ENCODE measurements at places on chromosomes 1 and 21.

- no peak for DNase-seq
Observed at GRCh38 chr1:38962113-38962512, 20.5 kb upstream of the RHBDL2 start.

DNA sequence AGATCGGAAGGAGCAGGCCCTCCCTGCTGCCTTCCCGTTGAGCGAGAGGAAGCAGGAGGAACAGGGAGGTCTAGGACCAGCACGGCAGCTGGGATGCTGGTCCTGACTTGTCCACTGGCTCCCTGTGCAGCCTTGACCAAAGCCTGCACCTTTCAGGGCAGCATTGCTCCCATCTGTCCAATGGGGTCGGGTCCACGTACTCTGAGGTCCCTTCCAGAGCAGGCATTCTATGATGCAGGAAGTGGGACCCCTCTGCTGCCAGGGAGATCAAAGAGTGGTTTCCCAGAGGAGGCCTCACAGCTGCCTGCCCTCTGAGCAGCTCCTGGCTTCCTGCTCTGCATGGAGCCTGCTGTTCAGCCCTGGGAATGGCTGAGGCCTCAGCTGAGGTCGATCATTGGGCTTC lies 21.7 kb upstream of the ZNF362 start:
- DNase-seq: no peak

DNA sequence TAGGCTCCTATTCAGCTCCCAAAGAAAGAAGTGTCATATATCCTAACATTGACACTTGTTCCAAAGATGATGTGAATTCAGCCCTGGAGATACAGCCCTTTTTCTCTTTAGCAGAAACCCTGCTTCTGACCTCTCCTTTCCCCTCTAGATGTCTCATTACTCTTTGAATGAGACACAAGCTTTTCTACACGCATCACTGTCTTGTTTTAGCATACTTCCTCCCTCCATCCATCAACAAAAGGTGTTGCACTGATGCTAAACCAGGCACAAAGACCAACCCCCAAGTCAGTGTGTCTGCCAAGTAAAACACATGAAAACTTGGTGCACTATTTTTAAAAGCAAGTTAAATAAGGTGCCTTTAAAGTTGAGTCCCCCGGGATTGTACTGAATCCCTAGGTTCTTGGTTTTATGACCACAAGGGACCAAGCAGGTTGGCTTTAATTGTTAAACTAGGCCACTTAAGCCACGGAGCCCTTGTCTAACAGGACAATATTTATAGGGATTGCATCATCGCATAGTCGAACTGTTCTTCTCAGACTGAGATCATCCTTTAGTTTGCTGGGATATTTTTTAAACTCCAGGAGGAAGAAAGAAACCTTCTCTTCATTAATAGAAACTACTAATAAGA lies 101.0 kb upstream of the GUCA2B start:
- no peak for DNase-seq

GRCh38 chr1:6263716-6264115 lies 2.8 kb upstream of the GPR153 start:
- DNase-seq: no peak

DNA sequence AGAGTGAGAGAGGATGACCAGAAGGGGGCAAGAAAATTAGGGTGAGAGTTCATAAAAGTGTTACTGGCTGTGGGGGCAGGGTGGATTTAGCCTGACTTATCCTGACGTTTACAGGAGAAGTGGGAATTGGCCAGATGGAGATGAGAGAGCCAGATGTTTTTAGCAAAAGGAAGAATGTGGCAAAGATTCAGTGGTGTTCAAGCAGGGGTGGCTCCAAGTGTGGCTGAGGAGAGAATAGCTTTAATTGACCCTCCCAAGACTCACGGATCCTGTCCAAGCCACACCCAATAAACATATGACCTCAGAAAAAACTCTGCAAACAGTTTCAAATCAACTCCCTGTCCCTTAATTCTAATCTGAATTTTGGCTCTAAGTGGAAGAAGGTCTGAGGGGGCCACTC lies 35.2 kb upstream of the EDEM3 start:
- no peak for DNase-seq

GRCh38 chr1:41631154-41631553 lies 146.7 kb upstream of the EDN2 start:
- no peak for DNase-seq

GRCh38 chr1:44672961-44673674 lies 1.2 kb downstream of the TMEM53 start:
- DNase-seq: no peak

DNA sequence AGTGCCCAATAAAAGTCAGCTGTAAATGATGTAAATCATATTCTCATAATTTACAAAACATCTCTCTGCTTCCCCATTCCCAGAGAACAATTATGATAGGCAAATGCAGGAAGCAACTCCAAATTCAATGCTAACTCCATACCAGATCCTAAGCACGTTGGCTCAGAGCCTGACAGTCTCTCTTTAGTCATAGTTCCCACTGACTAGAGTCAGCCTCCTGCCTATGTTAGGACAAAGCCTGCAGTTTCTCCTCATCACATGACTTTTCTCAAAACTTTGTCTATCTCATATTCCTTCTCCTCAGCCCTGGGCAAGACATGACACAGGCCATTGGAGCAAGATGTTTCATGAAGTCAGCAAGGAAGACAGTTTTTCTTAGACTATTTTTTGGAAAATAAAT lies 101.5 kb upstream of the COL24A1 start:
- no peak for DNase-seq

DNA sequence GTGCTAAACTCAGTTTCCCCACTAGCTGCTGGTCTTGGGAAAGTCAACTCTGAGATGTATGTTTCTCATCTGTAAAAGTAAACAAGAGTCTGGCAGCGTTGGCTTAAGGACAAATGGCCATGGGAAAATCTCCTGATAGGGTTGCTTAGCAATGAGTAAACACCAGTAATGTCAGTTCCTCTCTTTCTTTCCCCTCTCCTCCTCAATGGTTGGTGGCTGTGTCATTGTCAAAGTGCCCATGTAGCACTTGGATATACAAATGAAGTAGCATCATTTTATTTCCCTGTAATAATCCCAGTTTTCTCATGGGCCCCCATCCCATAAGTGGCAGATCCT lies 2.2 kb upstream of the FYB2 start:
- DNase-seq: no peak

GRCh38 chr1:200291106-200291505 lies 118.7 kb downstream of the ZNF281 start:
- no peak for DNase-seq

GRCh38 chr1:117017062-117017461 lies 15.5 kb downstream of the CD101 start:
- DNase-seq: peak; percentile 9

- no peak for DNase-seq
Observed at GRCh38 chr21:39161064-39161463, 22.2 kb downstream of the PSMG1 start.

GRCh38 chr1:102897557-102897956 lies 210.8 kb downstream of the COL11A1 start:
- DNase-seq: no peak

DNA sequence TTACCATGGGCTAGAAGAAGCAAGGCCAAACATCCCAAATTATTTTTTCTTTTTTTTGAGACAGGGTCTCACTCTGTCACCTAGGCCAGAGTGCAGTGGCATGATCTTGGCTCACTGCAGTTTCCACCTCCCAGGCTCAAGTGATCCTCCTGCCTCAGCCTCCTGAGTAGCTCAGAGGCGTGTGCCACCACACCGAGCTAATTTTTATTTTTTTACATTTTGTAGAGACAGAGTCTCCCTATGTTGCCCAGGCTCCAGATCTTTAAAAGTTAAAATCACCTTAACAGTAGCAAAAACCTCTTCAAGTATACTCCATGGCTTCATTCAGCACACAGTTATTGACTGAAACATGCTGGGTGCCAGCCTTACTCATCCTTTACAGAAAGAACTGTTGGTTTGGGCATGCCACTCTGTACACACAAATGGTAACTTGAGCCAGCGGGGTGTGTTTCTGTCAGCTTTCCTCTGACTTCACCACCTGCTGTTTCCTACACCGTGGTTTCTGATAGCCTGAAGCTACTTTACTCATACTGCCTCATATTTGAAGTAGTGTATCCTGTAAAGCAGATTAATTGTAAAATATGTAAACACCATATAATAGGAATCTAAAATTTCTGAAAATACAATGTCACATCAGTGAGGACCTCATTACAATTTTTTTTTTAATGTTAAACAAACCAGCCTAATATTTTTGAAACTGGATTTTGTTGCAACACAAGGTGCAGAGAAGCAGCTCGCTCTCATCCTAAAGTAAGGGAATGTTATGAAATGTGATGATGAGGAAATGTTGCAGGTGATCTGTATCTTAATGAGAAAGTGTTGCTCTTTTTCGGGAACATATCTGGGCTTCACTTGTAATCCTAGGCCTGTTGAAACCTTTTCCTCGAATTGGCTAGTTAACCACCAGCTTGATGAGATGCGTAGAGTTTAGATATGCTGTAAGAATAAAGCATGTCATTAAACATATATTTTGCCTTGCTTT lies 113.9 kb downstream of the ATP5PO start:
- peak; percentile 94 for DNase-seq

GRCh38 chr1:63486629-63487028 lies 36.4 kb downstream of the ITGB3BP start:
- DNase-seq: no peak

DNA sequence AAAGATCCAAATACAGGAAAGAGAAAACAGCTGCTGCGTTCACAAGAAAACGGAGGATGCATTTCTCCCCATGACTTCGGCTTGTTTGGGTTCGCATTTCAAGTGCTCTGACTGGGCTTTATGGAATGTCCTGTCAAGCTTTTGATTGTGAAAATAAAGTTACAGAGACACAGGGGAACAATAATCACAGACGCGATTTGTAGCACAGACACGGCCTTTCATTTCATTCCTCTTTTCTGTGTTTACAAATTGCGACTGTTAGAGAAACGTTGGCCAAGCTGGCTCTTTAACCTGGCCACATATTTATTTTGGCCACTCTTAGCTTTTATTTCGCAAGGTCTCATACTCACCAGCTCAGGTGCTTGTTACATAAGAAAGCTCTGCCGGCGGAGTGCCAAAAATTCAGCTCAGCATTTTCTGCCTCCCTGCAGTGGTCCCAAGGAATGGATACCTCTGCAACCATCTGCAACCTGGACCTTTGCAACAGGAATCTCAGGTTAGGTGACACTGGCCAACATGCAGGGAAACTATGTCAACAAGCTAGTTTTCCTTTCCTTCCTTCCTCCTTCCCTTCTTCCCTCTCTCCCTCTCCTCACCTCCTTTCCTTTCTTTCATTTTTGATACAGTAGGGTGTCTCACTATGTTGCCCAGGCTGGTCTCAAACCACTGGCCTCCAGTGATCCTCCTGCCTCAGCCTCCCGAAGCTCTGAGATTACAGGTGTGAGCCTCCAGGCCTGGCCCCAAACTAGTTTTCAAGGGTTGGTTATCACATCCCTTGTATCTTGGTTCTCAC lies 58.2 kb upstream of the SLC45A1 start:
- no peak for DNase-seq

DNA sequence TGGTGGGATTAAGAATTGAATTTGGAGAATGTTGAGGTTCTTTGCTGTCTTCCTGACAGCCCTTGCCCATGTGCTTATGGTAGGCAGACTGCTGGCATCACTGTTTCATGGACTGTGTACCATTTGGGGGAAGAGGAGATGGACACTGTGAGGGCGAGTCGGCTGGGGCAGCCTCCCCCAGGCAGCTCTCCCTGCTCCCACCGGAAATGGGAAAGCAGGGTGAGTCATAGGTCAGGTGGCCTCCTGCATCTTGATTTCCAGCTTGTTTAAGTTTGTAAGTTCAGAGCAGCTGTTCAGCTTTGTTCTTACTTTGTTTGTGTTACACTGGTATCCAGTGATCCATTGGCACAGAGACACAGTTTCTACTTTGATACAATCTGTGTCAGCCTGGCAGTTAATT lies 87.2 kb upstream of the CNIH3 start:
- peak; percentile 31 for DNase-seq

- DNase-seq: no peak
Observed at GRCh38 chr1:21379571-21379970, 60.4 kb upstream of the NBPF3 start.

DNA sequence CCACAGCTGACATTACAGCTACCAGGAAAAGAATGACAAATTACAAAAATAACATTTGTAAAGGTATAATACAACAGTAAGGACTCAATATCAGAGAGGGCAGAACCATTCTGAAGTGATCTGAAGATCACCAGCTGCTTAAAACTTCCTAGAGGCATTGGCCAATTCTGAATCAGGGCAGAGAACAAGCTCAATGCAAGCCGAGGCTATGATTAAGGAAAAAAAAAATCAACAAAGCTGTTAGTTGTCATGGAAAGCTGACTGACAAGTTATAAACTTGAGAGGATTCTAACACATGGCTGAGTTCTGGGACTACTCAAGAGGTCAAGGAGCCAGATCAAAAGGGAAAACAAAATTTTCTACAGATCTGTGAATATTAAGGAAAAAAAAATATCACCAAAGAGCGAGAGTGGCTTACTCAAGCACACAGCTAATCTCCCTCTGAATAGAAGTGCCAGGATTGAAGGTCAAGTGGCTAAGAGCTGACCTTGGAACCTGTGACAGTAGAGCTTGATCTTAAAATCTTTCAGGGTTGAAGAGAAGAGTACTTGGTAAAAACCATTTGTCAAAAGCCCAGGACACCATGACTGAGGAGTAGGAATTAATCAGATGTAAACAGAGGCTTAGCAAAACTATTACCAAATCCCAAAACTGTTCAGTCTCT lies 383.4 kb downstream of the USP25 start:
- DNase-seq: no peak

GRCh38 chr1:17363351-17363750 lies 8.6 kb upstream of the PADI6 start:
- no peak for DNase-seq

- DNase-seq: no peak
Observed at GRCh38 chr1:37549341-37549740, 4.8 kb downstream of the SNIP1 start.

- peak; percentile 60 for DNase-seq
Observed at GRCh38 chr1:162187687-162188276, 118.3 kb downstream of the NOS1AP start.

- DNase-seq: peak; percentile 58
Observed at GRCh38 chr1:999725-1000356, at the start of gene HES4. HES4 (minus strand) TSS chr1:1000097; CDS start chr1:999973, 124 bp downstream.

GRCh38 chr21:39217356-39218081 lies 34.3 kb upstream of the PSMG1 start:
- DNase-seq: peak; percentile 95

- no peak for DNase-seq
Observed at GRCh38 chr1:93979040-93979717, 69.9 kb upstream of the GCLM start.

- DNase-seq: no peak
Observed at GRCh38 chr1:32255072-32256071, 4.3 kb downstream of the LCK start.

GRCh38 chr21:45468971-45469272 lies 64.0 kb downstream of the COL18A1 start:
- DNase-seq: no peak

GRCh38 chr1:77948841-77949424 lies 29.9 kb downstream of the FUBP1 start:
- DNase-seq: no peak

DNA sequence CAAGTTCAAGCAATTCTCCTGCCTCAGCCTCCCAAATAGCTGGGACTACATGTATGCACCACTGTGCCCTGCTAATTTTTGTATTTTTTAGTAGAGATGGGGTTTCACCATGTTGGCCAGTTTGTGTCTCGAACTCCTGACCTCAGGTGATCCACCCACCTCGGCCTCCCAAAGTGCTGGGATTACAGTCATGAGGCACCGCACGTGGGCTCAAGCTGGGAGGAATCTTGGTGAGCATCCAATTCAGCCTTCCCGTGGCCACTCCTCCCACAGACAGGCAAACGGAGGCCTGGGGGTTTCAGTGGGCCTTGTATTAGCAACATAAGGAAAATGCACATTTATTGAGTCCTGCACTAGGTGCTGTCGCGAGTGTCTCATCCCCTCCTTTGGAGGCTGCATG lies 24.5 kb upstream of the VWA5B1 start:
- DNase-seq: no peak

- DNase-seq: no peak
Observed at GRCh38 chr1:200226268-200226968, 183.4 kb downstream of the ZNF281 start.
